Esophagus squamous epithelium (tissue), 5 donors: ENCODE measurements at places on chromosomes 5 and 9.

DNA sequence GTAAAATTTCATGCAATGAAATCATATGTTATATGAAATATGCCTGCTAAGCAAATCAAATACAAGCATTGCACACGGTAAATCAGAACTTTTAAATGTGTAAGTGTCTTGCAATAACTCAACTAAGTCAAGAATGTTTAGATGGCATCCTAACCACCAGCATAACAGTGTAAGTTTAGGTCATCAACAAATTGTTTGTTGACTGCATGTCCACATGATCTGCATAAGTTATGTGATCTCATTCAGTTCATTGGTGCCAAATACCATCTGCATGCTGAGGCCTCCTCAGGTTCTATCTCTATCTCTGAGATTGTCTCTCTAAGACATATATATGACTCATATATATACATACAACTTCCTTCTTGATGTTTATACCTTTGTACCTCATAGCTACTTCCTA is 159.6 kb upstream of the STK32A start:
- no peak for DNase-seq

GRCh38 chr9:14071484-14071883 is 242.5 kb downstream of the NFIB start:
- DNase-seq, result no peak

DNA sequence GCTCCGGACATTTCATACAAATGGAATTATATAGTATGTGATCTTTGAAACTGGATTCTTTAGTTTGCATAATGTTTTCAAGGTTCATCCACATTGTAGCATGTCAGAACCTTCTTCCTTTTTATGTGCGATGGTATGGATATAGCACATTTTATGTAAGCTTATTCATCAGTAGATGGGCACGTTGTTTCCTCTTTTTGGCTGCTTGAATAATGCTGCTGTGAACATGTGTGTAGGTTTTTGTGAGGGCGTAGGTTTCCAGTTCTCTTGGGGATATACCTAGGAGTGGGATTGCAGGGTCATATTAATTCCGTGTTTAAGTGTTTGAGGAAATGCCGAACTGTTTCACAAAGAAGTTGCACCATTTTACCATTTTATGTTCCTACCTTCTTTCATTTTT is 187.8 kb downstream of the NR3C1 start:
- no peak for DNase-seq

DNA sequence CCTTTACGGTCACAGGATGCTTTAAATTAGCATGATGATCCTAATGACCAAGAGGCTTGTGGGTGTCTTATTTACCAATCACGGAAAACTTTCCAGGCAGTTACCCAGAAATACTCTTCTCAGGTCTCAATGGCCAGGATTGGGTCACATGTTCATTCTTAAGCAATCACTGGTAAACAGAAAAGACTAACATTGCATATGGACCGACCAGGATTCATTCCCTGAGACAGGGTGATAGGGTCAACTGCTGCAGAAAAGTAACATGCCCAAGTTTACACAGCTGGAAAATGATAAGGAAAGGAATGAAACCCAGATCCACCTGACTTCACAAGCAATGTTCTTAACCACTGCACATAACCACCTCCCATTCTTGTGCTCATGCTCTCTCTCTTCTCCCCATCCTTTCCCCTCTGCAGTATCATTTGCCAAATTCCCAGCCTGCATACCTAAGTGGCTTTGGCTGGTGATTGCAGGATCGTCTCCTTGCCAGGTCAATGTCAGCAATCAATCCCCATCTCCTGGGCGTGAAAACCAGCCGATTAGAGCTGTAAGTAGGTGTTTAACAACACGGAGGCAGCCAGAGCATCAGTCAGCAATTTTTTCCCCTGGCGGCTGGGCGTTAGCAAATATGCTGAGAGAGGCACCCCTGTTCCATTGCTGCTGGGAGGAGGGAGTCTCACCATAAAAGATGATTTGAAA is 219.4 kb downstream of the NMUR2 start:
- DNase-seq, result no peak

- no peak for DNase-seq
These were observed 208.0 kb downstream of the SGCD start for GRCh38 chr5:156534906-156535485.

GRCh38 chr9:18237776-18238175 is 236.2 kb upstream of the ADAMTSL1 start:
- no peak for DNase-seq

DNA sequence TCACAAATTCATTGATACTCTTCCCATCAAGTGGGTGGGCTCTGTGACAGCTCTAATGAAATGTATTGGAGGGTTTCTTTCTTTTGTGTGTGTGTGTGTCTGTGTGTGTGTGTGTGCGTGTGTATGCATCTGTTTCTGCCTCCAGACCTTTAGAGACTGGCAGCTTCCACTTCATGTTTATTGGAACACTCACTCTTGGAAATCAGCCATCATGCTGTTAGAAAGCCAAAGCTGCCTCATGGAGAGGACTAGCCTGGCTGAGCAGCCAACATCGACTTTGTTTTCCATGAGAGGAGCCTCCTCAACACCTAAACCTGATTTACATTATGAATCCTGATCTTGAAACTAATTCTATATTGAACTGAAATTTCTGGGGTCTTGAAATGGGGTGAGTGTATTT is 128.5 kb upstream of the FAM174A start:
- DNase-seq, result no peak

- no peak for DNase-seq
These were observed 603.5 kb downstream of the KCTD16 start for GRCh38 chr5:144774197-144774596.

DNA sequence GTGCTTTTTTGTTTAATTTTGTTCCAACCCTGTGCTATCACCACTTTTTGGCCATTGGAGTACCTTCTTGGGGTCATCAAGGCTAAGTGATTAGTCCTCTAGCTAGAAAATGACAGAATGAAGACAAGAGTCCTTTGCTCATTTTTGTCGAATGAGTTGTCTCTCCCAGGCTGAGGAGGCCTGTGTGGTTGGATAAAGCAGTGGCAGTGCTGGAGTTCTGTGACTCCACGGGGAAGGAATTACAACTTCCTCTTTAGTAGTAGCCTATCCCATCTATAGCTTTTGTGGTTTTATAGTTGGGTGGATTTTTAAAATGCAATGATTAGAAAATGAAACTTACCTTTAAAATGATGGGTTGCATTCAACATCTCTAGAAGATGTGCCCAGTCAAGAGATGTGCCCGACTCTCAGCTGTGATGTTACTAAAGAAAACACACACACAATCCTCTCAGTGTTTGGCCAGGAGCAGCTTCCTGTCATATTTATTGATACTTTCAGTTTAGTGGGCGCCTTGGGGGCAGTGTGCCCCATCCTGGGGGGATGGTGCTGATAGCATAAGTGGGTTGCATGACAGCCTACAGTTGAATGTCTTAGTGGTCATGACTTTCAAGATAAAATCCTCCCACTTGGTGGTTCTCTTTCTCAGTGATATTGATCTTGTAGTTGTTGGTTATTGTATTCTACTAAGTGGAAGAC is 11.9 kb downstream of the OTULINL start:
- no peak for DNase-seq

DNA sequence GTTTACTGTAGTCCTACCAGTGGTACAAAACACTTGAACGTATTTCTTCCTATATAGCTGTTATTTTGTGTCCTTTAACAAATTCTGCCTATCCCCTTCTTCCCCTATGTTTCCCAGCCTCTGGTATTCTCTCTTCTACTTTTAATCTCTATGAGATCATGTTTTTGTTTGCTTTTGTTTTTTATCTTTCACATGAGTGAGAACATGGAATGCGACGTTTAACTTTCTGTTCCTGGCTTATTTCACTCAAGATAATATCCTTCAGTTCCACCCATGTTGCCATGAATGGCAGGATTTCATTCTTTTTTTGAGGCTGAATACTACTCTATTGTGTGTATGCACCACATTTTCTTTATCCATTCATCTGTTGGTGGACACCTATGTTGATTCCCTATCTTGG is 634.4 kb upstream of the WWC1 start:
- DNase-seq, result no peak

GRCh38 chr5:177132136-177133095 is 1.2 kb upstream of the NSD1 start:
- DNase-seq, result no peak

- no peak for DNase-seq
These were observed 48.1 kb downstream of the PAX5 start for GRCh38 chr9:36985769-36986467.

GRCh38 chr9:114829574-114830440 is 24.0 kb upstream of the TNFSF15 start:
- no peak for DNase-seq

DNA sequence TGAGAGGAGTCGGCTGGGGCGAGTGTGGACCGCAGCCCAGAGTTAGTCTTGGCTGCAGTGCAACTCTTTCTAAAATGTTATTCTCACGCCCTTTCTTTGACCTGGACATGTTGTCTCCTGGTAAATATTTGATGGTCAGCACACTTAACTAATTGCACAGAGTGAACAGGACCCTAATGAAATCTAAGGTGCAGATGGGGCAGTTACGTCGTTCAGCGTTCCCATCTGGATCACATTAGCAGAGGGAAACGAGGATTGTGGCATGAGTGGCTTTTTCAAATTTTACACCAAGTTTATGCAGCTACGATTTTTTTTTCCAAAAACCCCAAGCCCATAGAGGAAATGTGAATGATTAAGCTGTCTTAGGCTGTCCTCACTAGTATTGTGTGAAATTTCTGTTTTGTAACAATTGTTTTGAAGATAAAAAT is 483 bp downstream of the C9orf85 start:
- no peak for DNase-seq

DNA sequence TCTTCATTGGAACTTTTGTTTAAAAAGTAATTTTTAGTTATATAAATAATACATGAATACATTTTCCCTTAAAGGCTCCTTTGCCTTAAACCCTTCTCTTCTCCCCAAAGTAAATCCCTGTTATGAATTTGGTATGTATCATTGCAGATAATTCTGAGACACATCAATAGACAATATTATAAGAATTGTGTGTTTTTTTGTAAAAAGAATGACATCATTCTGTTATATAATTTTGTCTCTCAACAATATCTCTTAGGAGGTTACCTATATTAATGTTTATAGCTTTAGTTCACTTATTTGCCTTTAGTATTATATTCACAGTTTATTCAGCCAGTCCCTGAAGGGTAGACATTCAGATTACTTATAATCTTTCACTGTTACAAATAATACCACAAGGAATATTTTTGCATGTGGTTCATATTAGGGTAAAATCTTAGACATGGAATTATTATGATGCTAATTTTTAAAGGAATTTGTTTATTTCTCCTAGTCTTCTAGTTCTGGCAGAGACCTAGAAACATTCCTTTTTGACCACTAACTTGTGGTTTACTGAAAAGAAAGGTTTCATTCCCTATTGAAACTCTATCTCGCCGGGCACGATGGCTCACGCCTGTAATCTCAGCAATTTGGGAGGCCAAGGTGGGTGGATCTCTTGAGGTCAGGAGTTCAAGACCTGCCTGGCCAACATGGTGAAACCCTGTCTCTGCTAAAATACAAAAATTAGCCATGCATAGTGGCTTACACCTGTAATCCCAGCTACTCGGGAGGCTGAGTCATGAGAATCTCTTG is 105.6 kb downstream of the KCTD16 start:
- no peak for DNase-seq

DNA sequence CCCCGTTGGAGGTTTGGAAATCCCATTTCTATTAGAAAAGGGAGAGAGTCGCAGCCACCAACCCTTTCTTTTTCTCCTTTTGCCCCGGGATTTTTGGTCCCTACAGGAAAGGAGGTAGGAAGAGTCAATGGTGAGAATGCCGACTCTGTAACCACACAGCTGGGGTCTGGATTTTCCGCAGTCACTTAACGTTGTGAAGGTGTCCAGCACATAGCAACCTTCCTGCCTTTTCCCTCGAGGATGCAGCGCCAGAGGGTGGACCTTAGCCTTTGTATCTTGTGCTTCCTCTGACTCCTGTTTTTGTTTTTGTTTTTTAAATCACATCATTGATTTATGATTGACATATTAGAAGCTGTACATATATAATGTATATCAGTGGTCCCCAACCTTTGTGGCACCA is 41.4 kb downstream of the TLR4 start:
- no peak for DNase-seq

DNA sequence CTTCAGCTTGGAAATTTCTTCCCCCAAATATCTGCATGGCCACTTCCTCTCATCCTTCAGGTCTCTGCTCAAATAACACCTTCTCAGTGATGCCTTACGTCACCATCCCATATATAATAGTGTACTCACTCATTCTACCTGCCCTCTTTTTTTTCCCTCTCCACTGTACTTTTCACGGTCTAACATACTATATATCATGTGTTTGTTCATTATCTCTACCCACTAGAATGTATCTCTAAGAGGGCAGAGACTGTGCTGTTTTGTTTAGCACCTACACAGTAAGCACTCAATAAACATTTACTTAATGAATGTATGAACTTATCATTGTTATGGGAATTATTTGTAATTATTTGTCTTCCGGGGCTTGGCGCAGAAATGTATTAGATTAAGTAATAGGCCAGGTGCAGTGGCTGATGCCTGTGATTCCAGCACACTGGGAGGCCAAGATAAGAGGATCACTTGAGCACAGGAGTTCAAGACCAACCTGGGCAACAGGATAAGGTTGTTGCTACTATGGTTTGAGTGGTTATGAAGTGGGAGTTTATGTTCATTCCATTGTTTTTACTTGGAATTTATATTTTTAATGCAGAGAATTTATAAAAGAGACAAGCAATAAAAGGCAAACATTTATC is 6.0 kb upstream of the IL13 start:
- DNase-seq, result no peak

- no peak for DNase-seq
These were observed 179.7 kb downstream of the HSD17B3 start for GRCh38 chr9:96122282-96122681.

- no peak for DNase-seq
These were observed 629.7 kb upstream of the ZNF608 start for GRCh38 chr5:125376059-125376641.

DNA sequence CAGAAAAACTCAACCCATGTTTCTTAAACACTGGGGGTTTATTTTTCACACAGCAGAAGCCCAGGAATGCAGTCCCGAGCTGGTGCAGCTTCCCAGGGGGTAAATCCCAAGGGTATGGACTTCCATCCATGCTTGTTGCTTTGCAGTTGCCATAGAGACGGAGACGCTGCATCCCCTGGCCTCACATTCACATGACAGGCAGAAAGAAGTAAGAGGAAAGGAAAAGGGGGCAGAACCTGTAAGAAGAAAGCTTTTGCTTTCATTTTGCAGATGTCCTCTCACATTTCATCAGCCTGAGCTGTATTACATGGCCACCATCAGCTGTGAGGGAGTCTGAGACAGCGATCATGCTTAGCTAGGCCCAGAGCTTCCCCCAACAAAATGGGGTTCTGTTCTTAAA is 321.0 kb downstream of the AGTPBP1 start:
- no peak for DNase-seq

DNA sequence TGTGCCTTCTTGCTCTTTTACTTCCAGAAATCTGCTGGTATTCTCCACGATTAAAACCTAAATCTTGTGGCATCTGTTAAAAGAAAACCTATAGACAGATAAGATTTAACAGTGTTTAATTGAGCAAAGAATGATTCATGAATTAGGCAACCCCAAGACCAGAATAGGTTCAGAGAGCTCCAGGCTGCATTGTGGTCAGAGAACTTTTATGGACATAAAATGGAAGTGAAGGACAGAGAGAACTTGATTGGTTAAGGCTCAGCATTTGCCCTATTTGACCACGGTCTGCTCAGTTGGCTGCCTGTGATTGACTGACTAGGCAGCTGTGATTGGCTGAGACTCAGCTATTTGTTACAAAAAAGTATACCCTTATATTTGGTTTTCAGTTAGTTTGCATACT is 10.4 kb upstream of the SLC36A2 start:
- DNase-seq, result no peak
